A673 (cell line): ENCODE measurements at places on chromosomes 2 and 18. TPM values are rescaled to one million over a fixed set of nuclear protein-coding genes. Genes with fewer than 3 reads are reported as not detected.

DNA sequence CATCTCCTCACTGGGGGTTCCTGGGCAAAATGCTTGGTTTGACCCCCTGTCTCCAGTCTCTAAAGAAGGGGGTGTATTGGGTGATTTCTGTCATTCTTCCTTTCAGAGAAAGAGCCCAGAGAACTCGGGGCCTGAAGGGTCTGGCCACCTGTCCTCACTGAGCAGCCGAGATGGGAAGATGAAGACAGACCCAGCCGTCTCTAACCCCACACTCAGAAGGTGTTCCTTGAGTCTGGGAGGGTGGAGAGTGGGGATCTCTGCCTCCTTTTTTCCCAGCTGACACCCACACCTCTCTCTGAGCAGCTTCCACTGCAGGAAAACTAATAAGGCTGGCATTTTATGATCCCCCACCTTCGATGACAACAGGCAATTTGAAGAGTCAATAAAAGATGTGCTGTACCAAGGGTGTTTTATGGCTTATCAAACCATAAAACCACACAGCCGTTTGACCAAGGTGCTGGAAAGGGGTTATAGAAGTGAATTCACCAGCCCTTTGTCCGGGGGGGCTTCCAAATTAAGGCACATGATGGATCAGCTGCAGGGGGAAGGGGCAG, 213.8 kb downstream of the SMAD2 start:
- no peak for DNase-seq

Gene KCNG2
- not detected in 2 replicates for total RNA-seq

Gene GLB1L
- 6.9 and 8.4 TPM in 2 replicates for total RNA-seq

Gene NEU2
- not detected in 2 replicates for total RNA-seq

DNA sequence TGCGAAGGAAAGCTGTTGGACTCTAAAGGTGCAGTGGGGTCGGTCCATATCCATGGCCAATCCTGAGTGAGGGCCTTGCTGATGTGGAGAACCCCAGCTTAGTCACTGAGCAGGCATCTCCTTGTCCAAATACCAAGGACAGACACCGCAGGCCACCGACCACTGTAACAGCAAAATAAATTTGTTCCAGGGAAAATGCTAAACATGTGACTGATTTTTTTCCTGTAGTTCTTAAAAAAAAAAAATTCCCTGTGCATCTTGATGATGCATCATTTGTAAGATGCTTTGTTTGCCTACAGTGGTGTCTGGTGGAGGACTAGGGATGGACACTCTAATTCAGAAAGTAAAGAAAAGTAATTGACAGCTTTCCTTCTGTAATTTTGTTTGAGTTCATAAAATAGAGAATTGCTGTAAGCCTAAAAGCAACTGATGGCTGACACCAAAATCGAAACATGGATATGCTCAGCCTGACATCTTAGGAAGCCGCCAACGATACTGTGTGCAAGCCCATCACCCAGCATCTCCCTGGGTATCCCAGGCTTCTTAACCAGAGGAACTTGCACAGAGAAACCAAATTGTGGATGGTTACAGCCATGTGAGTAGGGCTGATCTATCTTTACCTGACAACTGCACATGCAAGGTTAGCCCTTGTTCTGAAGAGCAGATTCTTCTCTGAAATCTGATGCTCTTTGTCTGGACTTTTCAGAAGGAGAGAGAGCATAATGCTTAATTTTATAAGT, 188.6 kb downstream of the ARL4C start:
- no peak for DNase-seq

Gene RETREG2
- total RNA-seq, result 53.1 and 59.0 TPM in 2 replicates

DNA sequence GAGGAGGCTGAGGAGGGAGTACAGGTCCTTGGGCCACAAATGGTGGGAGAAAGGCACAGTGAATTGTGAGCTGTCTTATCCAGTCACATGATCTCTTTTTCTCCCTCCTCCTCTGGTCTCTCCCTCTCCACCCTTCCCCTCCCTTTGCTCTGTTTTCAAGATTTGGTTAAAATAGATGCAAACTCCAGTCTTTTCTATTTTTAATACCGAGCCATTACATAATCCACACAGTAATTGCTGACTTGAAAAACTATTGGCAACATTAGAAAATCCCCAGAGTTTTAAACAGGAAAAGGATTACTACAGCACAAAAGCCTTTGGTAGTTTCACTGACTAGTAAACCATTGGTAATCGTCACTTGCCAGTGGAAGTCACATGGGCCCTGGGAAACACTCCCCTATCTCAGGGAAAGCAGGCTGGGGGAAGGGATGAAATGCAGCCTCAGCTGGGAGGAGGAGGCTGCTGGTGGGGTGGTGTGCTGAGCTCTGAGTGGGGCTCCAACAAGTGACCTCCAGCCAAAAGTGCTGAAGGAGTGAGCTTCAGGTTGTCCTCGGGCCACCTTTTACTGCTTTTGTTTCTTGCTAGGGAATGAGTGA, 57.4 kb upstream of the PCBP1 start:
- DNase-seq, result peak; percentile 95

- no peak for DNase-seq
Observed at GRCh38 chr2:238331916-238332315, 11.6 kb downstream of the TRAF3IP1 start.

Gene FSHR
- not detected in 2 replicates for total RNA-seq

Gene DNAH6
- total RNA-seq, result not detected in 2 replicates

DNA sequence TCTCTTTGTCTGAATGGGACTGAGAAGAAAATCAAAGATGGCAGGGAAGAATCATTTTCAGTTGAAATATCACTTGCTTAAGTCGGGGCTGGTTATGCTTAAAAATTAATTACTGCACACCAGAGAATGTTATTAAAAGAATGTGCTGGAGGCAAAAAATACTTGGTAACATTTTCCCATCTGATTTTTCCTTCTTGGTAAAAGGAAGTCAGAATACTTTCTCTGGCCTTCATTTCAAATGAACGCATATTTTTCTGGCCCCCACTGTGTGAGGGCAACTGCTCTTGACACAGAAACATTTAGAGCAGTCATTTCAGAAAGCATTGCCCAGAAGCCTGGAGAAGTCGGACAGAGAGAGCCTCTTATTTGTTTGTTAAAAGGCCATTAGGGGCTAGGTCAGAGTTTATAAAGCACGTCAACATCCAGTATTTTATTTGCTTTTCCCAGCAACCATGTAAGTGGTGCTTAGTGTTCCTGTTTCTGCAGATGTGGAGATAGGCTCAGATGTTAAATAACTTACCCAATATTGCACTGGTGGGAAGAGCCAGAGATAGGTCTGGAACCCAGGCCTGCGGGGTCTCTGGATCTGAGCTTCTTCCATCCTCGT, 32.9 kb upstream of the LYPD6B start:
- DNase-seq, result no peak

DNA sequence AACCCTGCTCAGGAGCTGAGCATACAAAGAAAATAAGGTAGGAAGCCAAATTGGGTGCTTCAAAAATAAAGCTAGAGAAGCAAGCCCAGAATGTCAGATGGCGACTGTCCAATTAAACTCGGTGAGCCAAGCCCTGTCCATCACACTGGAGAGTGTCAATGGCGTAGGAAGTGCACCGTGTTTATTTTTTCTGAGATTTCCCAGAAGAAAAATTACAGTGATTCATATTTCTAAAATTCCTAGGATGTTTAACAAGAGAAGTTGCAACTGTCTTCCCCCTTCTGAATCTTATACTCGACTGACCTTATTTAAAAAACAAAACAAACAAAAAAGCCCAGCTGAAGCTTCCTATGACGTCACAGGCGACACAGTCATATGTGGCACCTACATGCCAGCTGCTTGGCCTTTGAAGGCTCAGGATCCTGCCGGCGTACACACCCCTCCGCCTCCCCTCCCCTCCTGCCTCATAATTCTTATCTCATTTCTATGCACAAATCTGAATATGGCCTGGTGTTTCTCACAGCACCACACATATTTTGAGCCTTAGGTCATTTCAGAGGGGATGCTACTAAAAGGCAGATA, 60.8 kb downstream of the MBP start:
- no peak for DNase-seq

DNA sequence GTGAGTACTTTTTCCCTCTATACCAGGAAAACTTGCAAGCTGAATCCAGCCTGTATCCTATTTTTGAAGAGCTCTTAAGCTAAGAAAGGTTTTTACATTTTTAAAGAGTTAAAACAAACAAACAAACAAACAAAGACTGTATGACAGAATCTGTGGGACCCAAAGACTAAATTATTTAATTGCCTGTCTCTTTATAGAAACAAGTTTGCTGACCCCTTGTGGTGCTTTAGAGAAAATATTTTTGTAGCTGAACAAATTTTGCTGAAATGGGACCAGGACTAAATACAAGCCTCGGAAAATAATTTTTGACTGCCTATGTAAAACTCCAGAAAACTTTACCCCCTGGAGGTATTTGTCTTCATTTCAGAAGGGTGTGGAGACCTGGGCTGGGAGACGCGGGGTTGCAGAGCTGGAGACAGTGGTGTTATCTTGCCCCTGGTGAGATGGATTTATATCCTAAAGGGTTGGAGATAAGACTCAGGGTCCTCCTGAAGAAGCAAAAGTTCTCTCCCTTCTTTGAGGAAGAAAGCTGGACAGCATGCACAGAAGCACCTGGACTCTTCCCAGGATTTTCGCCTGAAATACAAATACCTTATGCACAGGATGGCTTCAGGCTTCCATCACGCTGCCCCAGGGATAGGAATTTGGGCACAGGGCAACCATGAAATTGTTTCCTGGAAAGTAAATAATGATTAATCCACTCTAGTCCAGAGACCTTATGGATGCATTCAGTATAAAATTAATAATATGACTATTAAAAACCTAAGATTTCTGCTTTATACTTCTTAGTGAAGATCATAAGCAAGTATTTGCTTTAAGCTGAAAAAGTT, 54.3 kb downstream of the TMX3 start:
- peak; percentile 76 for DNase-seq

GRCh38 chr18:27075828-27076227, 109.3 kb downstream of the CHST9 start:
- no peak for DNase-seq

- no peak for DNase-seq
Observed at GRCh38 chr2:32949260-32949659, 2.5 kb downstream of the LTBP1 start.

Gene SIX3
- total RNA-seq, result 0.56 and 0.59 TPM in 2 replicates

Gene POTEI
- not detected in 2 replicates for total RNA-seq

DNA sequence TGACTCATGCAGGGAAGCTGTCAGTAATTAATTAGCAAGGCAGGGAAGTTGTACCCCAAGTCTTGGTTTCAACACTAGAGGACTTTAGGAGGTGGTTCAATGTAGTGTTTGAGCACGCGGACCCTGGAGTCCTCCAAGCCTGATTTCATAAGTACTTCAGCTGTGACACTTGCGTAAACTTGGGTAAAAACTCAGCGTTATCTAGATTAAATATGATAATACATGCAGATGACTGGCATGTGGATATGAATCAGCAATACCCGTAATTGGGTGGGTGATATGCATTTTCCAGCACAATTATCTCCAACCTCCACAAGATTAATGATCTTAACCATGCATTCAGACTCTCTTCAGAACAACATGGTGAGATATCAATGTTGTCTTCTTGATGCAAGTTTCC, 5.2 kb downstream of the UGT1A7 start:
- DNase-seq, result no peak

- DNase-seq, result peak; percentile 67
Observed at GRCh38 chr2:210195101-210195852, 24.1 kb upstream of the KANSL1L start.

- no peak for DNase-seq
Observed at GRCh38 chr2:98377544-98377943, 31.3 kb downstream of the CNGA3 start.

Gene DNAH7
- 0.95 and 1.9 TPM in 2 replicates for total RNA-seq

DNA sequence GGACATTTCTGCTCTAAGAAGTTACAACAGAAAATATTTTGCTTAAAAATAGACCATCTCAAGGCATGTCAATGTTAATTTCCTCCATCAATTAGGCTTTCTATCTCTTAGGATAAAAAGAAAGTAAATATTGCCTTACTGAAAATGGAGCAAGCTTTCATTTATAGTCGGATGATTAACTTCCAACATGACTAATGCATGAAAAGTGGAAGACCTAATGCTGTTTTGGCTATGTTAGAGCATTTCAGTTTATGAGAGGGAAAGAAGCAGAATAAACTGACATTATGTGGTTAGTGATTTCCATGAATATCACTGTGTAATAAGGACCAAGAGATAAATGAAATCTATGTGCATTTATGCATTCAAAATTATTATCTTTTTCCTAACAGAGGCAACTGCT, 475.2 kb upstream of the UBE2E3 start:
- DNase-seq, result no peak

DNA sequence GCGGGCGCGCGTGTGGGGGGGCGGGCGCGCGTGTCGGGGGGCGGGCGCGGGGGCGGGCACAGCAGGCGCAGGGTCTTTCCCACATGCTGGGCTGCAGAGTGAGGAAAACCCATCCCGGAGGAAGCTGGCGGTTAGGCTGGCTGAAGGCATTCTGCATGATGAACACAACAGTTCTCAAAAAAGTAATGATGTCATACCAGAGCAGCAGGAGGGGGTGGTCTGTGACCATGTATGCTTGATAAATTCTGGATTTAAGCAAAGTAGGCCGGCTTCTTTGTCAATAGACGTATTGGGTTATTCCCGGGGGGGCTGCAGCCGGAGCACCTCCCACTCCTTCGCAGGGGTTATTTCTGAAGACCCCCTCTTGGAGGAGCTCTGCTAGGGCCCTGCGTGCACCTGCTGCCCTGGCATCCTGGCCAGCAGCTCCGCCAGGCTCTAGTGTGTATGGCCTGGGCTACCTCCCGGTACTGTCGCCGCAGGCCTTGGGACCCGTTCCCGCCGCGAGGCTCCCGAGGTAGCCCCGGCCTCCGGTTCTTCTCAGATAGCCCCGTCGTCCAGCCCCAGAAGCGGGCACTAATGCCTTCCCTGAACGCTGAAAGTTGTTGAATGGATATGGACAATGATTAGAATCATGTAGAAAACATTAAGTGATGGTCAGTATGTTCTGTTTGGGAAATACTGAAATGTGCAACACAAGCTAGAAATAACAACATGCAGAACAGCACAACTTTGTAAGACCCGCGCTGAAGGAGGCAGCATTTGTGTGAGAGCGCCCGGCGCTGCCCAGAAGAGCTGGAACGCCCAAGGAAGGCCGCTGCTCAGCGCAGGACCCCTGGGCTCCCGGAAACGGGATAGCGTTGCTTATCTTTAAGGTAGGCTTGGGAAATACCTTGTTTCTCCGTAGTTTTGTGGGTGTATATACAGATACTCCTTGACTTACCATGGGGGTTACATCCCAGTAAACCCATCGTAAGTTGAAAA, 101.4 kb upstream of the RAB6C start:
- DNase-seq, result peak; percentile 77

- peak; percentile 17 for DNase-seq
Observed at GRCh38 chr2:221501210-221501882, 70.8 kb downstream of the EPHA4 start.

Gene MOGAT1
- not detected in 2 replicates for total RNA-seq

DNA sequence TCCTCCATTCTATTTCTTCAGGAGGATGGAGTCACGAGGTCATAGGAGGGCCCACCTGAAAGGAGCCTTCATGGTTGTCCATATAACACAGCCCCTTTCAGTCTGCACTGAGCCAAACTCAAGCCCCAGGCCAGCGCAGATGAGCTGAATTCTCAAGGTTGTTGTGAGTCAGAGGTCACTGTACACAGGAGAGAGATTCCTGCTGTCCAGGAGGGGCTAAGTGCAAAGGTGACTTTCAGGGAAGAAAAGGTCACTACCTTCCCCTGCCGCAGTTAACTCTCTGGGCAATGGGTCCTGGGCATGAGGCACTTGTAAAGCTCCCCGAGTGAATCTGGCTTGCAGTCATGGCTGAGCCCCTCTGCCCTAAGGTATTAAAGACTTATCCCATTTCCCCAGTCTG, 150.7 kb downstream of the CTIF start:
- no peak for DNase-seq
